Pancreas (tissue), 10 donors: ENCODE measurements at places on chromosomes 6 and 20.

- DNase-seq: no peak
- no peaks in the 10 kb centered on the region for H3K36me3 ChIP-seq
- no peak overlapping the region for H3K4me3 ChIP-seq
- H3K27me3 ChIP-seq: no peaks in the 10 kb centered on the region
- H3K27ac ChIP-seq: no peak overlapping the region
These were observed 232.3 kb upstream of the GMDS start for GRCh38 chr6:2477666-2478065.

GRCh38 chr6:166497087-166497899, 89.2 kb downstream of the RAMACL start:
- no peak overlapping the region for H3K27ac ChIP-seq
- no peak for DNase-seq
- no peaks in the 10 kb centered on the region for H3K27me3 ChIP-seq
- H3K4me1 ChIP-seq: no peaks in the 10 kb centered on the region
- no peak overlapping the region for H3K4me3 ChIP-seq

DNA sequence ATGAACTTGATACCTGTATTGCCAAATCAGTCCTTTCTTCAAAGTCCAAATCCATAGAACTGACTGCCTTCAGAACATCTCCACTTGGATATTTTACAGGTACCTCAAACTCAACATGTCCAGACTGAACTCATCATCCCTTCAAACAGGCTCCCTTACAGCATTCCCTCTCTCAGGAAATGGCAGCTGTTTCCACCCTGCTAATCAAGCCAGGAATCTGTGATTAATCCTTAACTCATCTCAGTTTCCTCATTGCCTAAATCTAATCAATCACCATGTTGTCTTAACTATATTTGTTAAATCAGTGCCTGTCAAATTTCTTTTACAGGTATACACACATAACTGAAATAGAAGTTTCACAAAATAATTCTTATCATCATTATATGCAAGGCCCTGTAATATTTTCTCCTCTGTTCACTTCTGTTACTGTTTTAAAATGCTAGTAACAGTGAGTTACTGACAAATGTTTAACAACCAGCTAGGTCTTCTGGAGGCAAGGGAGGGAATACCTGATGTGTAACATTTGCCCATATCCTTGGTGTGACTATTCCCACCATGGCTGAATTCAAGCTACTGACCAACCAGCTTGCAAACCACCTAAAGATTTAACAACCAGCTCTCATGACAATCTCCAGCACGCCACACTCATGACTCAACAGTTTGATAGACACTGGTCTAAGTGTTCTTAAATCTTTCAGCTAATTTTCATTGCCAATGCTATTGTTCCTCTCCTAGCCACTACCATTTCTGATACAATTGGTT, 124.9 kb downstream of the ADAT2 start:
- DNase-seq: no peak
- H3K27ac ChIP-seq: no peak overlapping the region
- no peaks in the 10 kb centered on the region for H3K27me3 ChIP-seq
- no peaks in the 10 kb centered on the region for H3K36me3 ChIP-seq
- H3K4me3 ChIP-seq: no peak overlapping the region

- peaks cover 10% of the 10 kb centered on the region for H3K4me1 ChIP-seq
- DNase-seq: peak; percentile 15
- no peaks in the 10 kb centered on the region for H3K36me3 ChIP-seq
- peak overlapping the region; percentile 37 for H3K27ac ChIP-seq
- H3K4me3 ChIP-seq: no peak overlapping the region
These were observed 37.4 kb downstream of the FOXP4 start for GRCh38 chr6:41583565-41583964.

GRCh38 chr6:79665725-79666551, 34.8 kb downstream of the SH3BGRL2 start:
- no peak overlapping the region for H3K4me3 ChIP-seq
- peaks cover 19% of the 10 kb centered on the region for H3K4me1 ChIP-seq
- no peak for DNase-seq
- H3K27me3 ChIP-seq: no peaks in the 10 kb centered on the region
- H3K36me3 ChIP-seq: no peaks in the 10 kb centered on the region
